ENCODE measurements at places on chromosomes 6 and 20. TPM values are rescaled to one million over a fixed set of nuclear protein-coding genes. Genes with fewer than 3 reads are reported as not detected.
A peak's percentile ranks its signal among the peaks of the same experiment; 100 is the strongest.

Gene SEL1L2
- not detected for total RNA-seq

Gene TNFRSF21
- total RNA-seq, result 39.3 TPM

Gene MRPS18B
- total RNA-seq, result 81.2 TPM

Gene SLPI
- not detected for total RNA-seq

Gene EEF1A2
- 0.43 TPM for total RNA-seq

Gene COL12A1
- total RNA-seq, result 1,107 TPM

Gene COL19A1
- total RNA-seq, result 0.32 TPM

Gene SYNJ2
- total RNA-seq, result 53.1 TPM

Gene RREB1
- 26.3 TPM for total RNA-seq

Gene TREM1
- not detected for total RNA-seq

Gene C6orf58
- total RNA-seq, result not detected

Gene POU3F2
- total RNA-seq, result not detected

DNA sequence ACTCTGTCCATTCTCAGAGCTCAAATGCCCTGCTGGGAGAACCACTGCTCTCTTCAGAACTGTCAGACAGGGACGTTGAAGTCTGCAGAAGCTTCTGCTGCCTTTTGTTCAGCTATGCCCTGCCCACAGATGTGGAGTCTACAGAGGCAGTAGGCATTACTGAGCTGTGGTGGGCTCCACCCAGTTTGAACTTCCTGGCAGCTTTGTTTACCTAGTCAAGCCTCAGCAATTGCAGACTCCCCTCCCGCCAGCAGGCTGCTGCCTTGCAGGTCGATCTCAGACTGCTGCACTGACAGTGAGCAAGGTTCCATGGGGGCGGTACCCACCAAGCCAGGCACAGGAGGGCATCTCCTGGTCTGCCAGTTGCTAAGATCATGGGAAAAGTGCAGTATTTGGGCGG, 21.8 kb upstream of the UFL1 start:
- no peak for DNase-seq

DNA sequence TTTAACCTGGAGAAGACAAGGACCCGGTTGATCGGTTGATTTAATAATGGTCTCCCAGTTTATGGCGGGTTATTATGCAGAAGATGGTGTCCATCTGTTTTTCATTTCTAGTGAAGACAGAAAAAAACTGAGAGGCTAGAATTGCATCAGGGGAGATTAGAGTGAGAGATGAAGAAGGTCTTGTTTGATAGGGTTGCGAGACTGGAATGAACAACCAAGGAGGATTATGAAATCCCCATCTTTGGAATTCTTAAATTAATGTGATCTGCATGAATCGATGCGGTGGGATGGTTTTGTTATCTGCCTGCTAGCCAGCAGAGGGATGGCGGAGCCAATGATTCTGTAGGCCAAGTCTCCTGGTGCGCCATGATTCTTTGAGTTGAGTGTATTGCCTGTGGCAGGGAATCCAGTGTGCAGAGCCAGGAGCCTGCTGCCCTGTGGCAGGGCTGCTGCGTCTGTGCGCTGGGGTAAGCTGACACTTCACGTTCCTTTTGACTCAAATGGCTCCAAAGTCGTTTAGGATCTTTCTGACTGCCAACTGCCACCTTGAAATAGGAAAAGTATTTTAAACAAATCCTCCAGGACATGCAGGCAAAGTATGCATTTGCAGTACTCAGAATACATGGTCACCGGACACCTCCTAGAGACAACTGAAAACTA, 200.1 kb downstream of the CLIC5 start:
- no peak for DNase-seq

- no peak for DNase-seq
Measured at GRCh38 chr6:76004202-76004601, 68.3 kb downstream of the IMPG1 start.

- DNase-seq, result peak; percentile 91
Measured at GRCh38 chr6:127146932-127147331, 28.5 kb downstream of the RSPO3 start.

DNA sequence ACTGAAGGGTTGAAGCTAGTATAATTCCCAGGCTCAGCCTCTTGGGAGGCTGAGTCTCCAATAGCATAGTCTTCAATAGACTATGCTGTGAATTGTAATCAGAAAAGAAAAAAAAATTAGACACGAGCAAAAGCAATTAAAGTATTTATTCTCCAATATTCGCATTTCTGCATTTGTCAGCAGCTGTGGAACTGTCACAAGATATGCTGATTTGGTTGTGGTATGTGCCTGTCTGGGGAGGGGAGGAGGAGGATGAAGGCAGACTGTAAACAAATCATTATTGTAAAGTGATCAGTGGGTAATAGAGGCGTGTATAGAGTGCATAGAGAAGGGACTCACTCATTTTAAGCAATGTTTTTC, 10.1 kb upstream of the BICRAL start:
- no peak for DNase-seq

GRCh38 chr6:132067286-132067685, 116.1 kb upstream of the CCN2 start:
- DNase-seq, result peak; percentile 36

GRCh38 chr6:111615916-111616612, 10.4 kb upstream of the TRAF3IP2 start:
- DNase-seq, result no peak

DNA sequence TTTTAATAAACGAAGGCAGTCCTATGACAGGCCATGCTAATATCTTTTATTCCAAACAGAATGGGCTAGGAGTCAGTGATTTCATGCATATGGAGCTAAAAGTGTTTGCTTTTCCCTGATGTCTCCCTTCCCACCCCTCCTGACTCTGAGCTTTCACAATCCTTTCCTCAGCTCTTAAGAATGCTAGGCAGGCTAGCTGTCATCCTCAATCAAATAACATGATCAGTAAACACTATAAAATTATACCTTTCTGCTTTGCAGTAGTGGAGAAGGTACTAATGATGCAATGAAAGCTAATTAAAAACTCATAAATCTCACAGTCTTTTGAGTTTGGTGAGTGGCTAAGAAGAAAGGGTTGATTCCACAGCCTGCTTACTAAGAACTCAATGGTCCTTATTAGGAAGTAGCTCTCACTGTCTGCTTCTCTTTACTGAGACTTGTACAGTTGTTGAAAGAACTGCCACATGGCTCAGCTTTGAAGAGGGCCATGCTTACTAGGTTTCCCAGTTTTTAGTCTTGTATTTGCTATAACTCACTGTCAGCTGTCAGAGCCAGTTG, 250.9 kb upstream of the JAG1 start:
- DNase-seq, result peak; percentile 97

- DNase-seq, result peak; percentile 90
Measured at GRCh38 chr6:11434565-11435326, 102.8 kb upstream of the TMEM170B start.

DNA sequence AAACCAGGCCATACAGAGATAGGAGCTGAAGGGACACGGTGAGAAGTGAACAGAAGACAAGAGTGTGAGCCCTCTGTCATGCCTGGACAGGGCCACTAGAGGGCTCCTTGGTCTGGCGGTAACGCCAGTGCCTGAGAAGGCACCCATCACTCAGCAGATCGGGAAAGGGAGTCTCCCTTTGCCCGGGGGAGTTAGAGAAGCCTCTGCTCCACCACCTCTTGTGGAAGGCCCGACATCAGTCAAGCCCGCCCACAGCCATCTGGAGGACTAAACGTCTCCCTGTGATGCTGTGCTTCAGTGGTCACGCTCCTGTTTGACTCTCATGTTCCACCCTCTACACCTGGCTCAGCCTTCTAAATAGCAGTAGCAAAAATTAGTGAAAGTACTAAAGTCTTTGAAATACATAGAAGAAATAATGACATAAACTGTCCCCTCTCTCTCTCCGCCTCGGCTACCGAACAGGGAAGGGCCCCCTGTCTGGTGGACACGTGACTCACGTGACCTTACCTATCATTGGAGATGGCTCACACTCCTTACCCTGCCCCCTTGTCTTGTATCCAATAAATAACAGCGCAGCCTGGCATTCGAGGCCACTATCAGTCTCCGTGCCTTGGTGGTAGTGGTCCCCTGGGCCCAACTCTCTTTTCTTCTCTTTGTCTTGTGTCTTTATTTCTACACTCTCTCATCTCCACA, 66.7 kb downstream of the RPP21 start:
- DNase-seq, result peak; percentile 40

DNA sequence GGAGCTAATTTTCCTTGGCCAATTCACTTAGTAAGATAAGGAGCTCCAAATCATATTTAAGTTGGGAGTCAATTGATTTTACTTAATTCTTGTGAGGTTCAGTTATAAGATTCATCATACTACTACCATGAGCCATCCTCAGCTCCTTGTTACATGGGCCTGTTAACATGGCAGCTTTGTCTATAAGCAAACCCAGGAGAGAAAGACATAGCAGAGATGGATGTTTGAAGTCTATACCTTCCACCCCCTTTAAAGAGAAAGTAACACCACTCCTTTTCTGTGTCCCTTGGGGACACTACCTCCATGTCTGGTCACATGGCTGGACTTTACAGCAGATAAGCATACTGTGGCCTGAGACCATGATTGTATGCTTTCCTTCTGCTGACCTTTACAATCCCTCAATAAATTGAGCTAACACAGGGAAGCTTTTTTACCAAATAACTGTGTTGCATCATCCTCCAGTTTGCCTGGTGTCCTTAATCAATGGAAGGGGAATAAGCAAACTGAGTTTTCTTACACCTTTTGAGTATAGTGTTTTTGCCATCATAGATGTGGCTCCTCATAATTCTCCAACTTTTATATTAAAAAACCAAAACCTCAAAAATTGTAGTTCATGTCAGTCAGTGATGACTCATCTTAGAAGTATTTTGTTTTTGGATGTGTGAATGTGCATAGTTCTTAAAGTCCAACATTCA, 9.8 kb upstream of the ZNFX1 start:
- DNase-seq, result peak; percentile 49

DNA sequence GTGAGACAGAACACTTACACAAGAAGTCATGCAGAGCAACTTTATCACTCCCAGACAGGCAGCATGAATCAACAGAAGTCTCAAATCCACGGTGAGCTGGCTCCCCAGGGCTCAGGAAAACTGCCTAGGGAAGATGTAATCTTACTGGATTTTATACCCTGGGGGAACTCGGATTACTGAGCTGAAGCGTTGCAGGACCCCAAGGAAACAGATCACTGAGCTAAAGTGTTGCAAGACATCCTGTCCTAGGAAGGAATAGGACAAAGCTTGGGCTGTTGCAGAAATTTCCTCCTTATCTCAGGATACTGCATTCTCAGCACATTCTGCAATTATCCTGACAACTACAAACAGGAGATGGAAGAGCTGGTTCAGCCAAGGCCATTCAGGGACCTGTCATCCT, 224.8 kb downstream of the TFAP2A start:
- no peak for DNase-seq

- DNase-seq, result peak; percentile 11
Measured at GRCh38 chr20:19774135-19774933, 16.3 kb downstream of the RIN2 start.

DNA sequence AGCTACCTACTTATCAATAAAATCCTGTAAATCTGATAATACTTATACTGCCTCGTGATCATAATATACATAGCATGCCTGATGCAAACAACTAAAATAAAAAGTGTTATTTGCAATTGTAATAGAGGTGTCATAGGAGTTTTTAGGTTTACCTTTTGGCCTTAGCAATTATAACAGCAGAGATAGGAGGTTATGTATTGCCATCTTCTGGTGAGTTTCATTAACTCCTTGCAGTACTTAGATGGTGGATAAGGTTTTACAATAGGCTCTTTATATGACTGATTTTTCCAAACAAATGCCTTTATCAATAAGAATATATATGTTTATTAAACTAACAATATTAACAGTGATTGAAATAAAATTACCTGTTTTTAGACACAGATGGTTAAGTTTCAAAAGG, 27.8 kb upstream of the MYCT1 start:
- peak; percentile 30 for DNase-seq

- DNase-seq, result peak; percentile 96
Measured at GRCh38 chr6:64520050-64520449, 884.4 kb downstream of the PHF3 start.

GRCh38 chr6:5684320-5685053, 322.2 kb downstream of the NRN1 start:
- DNase-seq, result no peak

GRCh38 chr6:38305995-38306681, 333.6 kb downstream of the BTBD9 start:
- DNase-seq, result no peak

GRCh38 chr20:41577129-41578009, 40.8 kb downstream of the CHD6 start:
- DNase-seq, result no peak

- peak; percentile 55 for DNase-seq
Measured at GRCh38 chr20:31861385-31862156, 8.8 kb downstream of the DUSP15 start.

GRCh38 chr6:43495409-43495941, 14.7 kb downstream of the LRRC73 start:
- DNase-seq, result no peak

GRCh38 chr6:67608099-67608749, 1026.9 kb upstream of the ADGRB3 start:
- DNase-seq, result no peak

- DNase-seq, result no peak
Measured at GRCh38 chr6:14401246-14401645, 283.7 kb downstream of the CD83 start.

DNA sequence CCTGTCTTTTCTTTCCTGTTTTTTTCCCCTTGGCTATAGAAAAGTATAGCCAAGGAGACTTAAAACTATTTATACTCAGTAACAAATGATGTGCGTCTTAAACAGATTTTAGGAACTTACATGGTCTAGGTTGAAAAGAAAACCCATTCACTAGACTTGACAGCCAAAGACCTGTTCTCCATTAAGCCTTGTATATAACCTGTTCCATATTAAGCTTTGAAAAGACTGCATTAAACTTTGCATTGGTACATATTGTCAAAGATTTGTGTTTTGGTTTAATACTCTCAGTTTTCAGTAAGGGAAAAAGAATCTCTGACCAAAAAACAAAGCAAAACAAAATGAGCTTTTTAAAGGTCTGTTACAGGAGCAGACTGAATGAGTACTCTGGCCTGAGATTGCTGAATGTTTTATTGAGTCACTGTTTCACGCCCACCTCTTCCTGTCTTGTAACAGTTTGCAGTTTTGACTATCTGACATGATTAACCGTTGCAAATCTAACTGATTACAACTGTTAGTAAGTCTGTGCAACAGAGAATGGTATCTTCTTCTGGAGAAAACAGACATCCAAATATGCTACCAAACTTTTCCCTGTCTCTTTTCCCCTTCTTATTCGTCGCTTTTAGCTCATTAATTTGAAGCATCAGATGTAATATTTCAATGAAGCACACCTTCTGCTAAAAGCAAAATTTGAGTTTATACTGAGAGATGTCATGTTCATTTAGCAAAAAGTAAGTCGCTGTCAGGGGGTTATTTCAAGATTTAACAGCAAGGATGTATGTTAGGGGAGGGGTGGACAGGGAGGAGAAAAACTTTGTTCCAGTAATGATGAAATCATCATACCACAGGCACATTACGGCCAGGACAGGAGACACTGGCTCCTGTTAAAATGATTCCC, 59.1 kb upstream of the SUPT3H start:
- peak; percentile 83 for DNase-seq

DNA sequence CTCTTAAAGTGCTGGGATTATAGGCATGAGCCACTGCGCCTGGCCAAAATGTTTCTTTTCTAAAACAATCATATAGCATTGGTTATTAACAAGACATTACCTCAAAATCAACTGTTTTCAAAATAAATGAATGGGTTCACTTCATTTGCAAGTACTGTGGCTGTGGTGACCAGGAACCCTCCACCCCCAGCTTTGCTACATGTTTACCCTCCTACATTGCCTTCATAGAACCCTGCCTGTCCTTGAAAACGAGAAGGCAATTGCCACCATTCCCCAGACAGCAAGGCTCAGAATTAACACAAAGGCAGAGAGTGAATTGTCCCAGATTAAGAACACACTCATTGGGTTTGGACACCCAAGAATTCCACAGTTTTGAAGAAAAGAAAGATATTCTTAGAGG, 116.6 kb upstream of the LGSN start:
- DNase-seq, result no peak

GRCh38 chr6:3929281-3929798, 80.2 kb downstream of the FAM50B start:
- peak; percentile 85 for DNase-seq
